ENCODE measurements at places on chromosomes 4 and X.

GRCh38 chr4:80049813-80050534 is 23.1 kb downstream of the ANTXR2 start:
- no peak for DNase-seq

GRCh38 chr4:98253499-98253898 is 7.7 kb upstream of the RAP1GDS1 start:
- no peak for DNase-seq

GRCh38 chrX:145552643-145553042 is 265.0 kb upstream of the SLITRK2 start:
- no peak for DNase-seq

- no peak for DNase-seq
Measured at GRCh38 chr4:130186931-130187330, 1091.0 kb downstream of the C4orf33 start.

GRCh38 chrX:79728421-79728820 is 286.1 kb upstream of the TBX22 start:
- DNase-seq = no peak

DNA sequence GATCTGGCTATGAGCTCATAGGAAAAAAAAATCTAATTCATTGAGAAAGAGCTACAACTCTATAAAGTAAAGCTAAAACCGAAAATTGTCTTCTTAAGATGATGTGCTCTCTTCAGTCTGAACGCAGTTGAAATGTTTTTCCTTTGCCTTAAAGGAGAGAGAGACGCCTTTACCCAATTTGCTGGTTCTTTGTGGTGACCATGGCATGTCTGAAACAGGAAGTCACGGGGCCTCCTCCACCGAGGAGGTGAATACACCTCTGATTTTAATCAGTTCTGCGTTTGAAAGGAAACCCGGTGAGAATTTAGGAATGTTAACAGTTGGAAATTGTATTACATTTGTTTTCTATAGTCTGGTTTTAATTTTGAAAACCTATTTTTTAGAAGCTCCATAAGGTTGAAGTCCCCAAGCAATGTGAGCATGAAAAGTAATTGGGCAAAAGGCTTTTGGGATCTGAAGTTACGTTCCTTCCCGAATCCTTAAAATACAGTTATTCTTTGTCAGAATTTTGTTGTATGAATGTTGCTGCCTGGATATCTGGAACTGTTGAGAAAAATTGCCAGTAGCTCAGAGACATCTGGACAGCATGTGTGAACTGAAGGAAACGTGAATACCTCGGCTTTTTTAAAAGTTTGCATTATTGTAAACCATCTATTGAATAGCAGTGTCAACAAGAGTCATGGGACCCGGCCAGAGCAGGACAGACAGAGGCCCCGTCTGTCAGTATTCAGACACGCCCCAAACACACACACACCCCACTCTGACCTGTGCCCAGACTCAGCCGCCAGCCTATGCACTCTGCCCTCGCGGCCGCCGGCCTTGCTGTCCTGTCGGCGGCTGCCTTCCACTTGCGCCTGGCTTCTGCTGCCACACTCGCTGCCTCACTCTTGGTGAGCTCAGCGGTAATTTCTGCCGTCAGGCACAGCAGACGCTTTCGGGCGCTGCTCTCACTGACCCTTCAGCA is 9.9 kb downstream of the PIGG start:
- no peak for DNase-seq

- DNase-seq = no peak
Measured at GRCh38 chr4:113113151-113113550, 63.7 kb downstream of the ANK2 start.

DNA sequence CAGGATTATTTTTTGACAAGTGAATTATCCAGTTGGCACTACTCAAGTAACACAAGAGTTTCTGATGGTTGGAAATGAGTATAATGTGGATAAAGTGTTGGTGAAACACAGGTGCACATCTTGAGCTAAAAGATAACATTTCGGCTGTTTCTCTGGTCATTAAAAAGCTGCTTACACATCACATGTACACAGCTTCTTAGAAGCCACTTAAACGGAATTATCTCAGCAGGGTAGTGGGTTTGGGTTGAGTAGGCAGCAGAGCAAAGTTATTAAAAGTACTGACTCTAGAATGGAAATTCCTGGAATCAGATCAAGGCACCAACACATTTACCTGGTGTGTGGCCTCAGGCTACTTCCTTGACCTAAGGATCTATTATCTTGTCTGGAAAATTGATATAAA is 55.4 kb upstream of the RASSF6 start:
- no peak for DNase-seq

GRCh38 chrX:42530027-42530426 is 247.9 kb downstream of the PPP1R2C start:
- DNase-seq = no peak

DNA sequence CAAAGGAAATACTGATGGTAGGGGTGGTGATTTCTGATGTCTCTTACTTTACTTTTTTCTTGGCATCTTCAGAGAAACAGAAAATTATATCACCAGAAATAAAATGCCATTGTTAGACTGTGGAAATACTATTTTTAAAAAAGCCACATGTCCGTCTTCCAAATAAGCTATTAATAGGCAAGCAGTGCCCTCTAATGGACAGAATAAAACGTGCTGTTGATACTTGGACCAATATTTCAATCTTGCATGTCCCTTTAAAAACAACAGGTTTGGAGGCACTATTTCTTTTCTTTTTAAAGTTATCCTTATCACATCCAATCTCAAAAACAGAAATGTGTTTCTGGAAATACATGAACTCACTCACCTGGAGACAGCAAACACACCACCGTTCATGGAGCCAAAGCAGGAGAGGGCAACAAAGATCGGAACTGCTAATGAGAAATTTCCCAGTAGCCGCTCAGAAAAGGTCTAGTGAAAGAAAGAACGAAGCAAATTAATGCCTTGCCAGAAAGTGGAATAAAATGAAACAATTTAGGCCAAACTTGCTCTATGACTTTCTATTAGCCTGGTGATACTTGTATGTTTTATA is 59.2 kb downstream of the SLC7A11 start:
- no peak for DNase-seq

GRCh38 chrX:12894074-12895030 is 12.1 kb upstream of the TLR8 start:
- DNase-seq = peak; percentile 6

GRCh38 chr4:3301450-3302172 is 8.8 kb downstream of the RGS12 start:
- DNase-seq = no peak

GRCh38 chr4:186958726-186959350 is 235.2 kb upstream of the FAT1 start:
- DNase-seq = no peak

- no peak for DNase-seq
Measured at GRCh38 chrX:113222305-113222704, 381.7 kb upstream of the AMOT start.

DNA sequence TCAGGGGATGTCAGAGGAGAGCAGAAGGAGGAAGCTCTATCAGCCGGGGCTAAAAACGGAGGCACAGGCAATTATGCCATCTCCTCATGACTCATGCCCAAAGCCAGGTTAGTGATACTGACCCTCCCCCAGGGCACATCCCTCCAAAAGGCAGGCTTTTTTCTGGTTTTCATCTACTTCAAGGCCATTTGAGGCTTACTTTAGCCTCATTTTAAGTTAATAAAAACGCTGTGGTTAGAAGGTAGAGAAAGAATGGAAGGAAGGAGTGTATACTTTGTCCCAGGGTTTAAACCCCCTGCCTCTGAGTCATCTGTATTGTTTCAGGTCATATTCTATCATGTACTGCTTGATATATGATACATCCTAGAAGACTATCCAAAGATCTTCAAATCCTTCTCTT is 89.7 kb upstream of the NDP start:
- DNase-seq = no peak

- no peak for DNase-seq
Measured at GRCh38 chrX:10557166-10557565, 63.2 kb downstream of the MID1 start.

GRCh38 chr4:23855912-23856605 is 33.8 kb downstream of the PPARGC1A start:
- no peak for DNase-seq

DNA sequence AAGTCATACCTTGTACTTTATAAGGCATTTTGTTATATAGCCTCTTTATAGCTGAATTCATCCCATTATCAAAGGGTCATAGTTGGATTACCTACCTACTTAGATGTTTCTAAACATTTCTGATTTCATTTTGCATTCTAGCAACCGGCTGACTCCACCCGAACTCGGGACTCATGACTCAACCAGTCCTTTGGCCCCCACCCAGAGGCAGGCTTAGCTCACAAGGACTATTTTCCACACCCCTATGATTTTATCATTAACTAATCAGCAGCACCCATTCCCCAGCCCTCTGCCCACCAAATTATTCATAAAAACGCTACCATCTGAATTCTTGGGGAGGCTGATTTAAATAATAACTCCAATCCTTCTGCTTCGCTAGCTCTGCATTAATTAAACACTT is 79.9 kb upstream of the EGFL6 start:
- DNase-seq = no peak

DNA sequence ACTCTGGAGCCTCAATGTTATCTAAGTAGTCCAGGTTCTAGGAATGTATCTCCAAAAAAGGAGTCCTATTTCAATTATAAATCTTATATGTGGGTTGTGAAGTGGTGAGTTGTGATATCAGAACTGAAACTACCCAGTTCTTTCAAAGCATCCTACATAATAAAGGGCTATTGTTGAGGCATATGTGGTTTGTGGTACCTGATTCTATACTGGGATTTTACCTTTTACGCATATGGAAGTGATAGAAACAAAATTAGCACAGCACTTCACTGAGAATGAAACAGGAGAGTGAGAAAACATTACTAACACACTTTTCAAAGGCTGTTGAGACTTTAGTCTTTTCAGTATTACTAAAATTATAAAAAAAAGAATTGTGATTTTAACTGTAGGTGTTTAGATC is 417.7 kb upstream of the GALNT7 start:
- no peak for DNase-seq

DNA sequence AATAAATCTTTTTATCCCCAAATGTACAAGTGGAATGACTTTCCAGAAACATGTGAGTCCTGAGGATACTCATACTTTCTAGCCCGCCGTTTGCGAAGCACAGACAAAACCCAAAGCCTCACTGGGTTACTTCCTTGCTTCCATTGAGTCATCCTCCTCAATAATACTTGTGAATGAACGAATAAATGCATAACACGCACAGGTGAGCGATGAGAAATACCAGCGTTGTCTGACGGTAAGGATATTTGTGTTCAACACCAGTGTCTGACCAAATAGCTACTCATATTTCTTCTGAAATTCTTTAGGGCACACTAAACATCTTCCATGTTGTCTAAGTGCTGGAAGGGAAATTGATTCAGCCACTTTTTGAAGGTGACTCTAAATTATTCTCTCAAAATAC is 36.0 kb downstream of the CCNG2 start:
- DNase-seq = no peak

DNA sequence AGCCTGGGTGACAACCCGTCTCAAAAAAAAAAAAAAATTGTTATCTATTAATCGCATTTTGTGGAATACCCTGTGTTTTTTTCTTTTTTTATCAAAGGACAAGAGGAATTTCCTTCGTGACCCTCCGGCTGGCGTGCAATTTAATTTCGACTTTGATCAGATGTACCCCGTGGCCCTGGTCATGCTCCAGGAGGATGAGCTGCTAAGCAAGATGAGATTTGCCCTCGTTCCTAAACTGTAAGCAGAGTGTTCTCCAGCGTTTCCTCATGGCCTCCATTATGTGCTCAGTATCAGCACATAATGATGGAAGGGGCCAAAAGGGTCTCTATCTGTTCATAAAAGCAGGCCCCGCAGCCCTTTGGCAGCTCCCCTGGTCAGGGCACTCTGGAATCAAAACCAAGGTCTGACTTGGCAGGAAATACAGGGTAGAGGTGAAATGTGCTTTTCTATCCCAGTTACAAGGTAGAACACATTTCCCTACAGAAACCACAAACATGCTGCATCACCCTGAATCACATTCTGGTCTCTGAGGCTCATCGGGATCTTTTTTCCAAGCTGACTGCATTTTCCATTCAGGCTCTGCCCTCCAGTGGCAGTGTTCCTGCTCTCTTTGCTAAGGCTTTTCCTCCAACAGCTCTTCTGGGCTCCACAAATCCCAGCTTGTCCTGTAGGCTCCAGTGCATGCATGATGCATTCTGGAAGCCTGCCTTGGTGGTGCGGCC is 24.4 kb downstream of the SYAP1 start:
- no peak for DNase-seq

DNA sequence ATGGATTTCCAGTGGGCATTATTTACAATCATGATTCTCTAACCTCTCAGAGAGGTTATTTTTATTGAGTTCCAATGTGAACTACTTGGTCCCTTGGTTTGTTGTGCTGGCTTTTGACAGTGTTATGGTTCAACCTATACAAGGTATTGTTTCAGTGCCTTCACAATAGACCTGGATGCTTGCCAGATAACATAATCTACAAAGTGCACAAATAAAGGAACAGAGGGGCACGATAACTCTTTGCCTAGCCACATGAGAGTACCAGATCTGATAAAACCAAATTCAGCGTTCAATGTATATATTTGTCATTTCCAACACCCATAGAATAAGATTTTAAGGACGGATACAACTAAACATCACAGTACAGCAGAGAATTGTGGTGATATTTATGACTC is 120.8 kb downstream of the RASL11B start:
- no peak for DNase-seq

GRCh38 chrX:95996294-95996693 is 688.3 kb upstream of the DIAPH2 start:
- DNase-seq = no peak

- no peak for DNase-seq
Measured at GRCh38 chr4:67366311-67366861, 178.9 kb downstream of the CENPC start.

DNA sequence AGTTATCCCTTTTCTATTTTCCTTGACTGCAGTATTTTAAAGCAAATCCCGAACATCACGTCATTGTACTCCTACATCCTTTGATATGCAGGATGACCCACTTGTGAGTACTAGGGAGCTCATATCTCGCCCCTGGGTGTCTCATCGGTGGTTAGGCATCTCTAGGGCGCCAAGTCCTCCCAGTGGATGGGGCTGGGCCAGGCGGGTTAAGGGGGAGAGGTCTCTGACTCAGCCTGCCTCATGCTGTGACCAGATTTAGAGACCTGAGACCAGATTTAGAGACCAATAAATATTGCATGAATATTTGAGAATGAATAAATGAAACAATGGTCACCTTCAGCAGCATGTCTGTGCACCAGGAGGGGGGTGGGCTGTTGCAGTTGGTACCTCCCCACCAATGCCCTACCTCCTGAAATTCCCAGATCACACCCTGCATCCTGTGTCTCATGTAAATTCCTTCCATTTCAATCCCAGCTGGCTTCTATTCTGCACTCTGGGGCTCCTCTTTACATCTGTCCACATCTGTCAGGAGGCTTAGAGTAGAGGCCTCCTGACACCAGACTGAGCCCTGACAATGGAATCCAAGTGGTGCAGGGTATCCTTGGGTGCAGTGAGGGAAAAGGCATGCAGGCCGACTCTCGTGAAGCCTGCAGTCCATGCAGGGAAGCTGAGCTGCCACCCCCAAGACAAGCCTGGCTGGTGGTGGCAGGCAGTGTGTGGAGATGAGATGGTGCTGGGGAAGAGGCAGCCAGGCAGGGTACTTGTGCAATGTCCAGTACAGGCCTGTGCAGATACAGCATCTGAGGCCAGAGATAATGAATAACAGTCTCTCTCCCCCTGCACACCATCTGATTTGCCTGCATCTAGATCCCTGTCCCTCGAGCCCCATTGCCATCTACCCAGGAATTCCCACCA is 5.2 kb downstream of the APLN start:
- DNase-seq = no peak
